ENCODE measurements at places on chromosomes 4 and X. TPM values are rescaled to one million over a fixed set of nuclear protein-coding genes. Genes with fewer than 3 reads are reported as not detected.
A peak's percentile ranks its signal among the peaks of the same experiment; 100 is the strongest.

ITM2A gene
- total RNA-seq: 27.1 TPM

COL4A6 gene
- total RNA-seq: 16.7 TPM

FHDC1 gene
- total RNA-seq: 19.9 TPM

PPID gene
- 53.5 TPM for total RNA-seq

DNA sequence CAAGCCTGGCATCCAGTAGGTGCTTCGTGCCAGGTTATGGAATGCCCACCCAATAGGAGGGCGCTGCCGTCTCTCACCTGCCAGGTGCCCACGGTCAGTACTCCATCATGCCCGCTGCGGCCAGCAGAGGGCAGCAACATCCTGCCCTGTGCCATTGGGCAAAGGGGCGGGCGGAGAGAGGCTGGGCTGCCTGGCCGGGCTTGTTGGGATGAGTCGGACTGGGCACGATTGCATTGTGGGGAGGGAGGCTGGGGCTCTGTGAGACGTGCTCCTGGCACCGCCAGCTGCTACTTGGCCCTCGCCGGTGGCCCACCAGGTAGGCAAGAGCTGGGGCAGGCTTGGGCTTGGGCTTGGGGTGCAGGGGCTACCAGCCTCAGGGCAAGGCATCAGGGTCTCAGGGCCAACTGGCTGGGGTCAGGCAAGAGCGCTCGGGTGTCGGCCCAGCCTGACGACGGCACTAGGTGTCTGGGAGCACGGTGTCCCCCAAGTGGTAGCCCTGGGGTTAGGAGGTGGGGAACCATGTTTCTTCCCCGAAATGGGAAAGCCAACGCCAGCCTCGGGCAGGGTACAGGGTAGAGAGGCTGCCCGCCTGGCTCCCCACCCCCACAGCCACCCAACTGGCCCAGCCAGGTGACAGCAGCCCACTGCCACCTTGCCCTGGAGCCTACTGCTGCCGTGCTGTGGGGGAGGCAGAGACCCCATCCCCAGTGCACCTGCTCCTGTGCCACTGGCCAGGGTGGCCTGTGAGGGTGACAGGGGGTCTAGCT, at the start of gene PLXNB3:
Gene PLXNB3 (plus strand): TSS at position 261 of the 767 bp plus-strand sequence. CDS start 1,287 bp downstream, outside the sequence.
- DNase-seq: peak; percentile 80

DNA sequence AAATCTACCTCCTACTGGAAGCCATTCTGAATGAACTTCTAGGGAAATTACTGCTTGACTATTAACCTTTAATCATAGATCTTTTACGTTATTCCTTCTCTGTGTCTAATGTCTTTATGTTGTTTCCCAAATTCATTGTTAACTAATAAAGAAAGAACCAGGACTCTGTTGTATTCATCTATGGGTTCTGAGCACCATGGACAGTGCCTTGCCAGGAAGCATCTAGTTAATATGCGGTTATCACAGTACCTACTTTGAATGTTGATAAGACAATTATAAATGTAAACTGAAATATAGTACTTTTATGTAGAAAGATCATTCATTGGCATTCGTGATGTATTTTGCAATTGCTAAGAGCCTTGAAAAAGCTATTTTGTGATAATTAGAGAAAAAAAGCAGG, 23.8 kb downstream of the NWD2 start:
- no peak for DNase-seq

Data from H9 (cell line).